ENCODE measurements at places on chromosomes 7 and 10.

GRCh38 chr10:62019685-62020359 lies 118.3 kb downstream of the ARID5B start:
- no peak for DNase-seq

- no peak for DNase-seq
These were observed 115.3 kb downstream of the NKX6-2 start for GRCh38 chr10:132670546-132671227.

- no peak for DNase-seq
These were observed 110.6 kb downstream of the LSM5 start for GRCh38 chr7:32379510-32380112.

GRCh38 chr7:15685358-15686294 lies 857 bp downstream of the MEOX2 start:
- no peak for DNase-seq

DNA sequence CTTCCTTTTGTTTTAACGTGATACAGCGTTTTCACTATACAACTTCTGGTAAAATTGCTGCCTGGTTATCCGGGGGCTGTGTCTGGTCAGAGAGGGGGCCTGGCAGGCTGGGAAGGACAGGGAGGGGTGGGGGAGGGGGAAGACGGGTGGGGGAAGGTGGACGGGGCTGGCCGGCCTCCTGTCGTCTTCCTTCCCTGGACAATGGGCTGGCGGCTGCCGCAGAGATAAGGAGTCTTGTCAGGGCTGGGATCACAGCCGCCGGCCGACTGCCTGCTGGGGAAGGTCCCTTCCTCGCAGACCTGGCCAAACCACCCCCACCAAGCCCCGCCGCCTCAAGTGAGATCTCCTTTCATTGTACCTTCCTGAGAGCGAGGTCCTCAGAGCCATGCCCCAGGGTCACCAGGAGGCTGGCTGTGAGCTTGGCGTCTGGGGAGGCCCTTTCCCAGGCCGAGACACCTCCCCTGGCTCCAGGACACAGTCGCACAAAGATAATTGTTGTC lies 151.2 kb upstream of the TNRC18 start:
- no peak for DNase-seq

- DNase-seq, result no peak
These were observed 156.0 kb downstream of the BAMBI start for GRCh38 chr10:28833313-28833712.

DNA sequence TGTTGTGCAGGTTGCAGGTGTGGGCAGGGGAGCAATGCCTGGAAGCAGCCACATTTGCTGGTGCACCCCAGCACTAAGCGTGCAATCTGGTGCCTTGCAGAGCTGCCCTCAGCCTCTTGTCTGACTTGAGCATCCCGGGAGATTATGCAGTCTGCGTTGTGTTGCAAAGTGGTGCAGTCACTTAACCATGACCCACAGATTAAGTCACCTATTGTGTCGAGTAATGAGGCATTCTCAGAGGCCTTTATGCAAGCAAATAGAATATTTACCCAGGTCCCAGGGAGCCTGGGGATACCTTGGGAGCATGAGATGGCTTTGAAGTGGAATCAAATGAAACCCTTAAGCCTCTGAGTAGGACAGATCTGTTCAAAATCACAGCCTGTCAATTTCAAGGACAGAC lies 529.0 kb downstream of the TYW1 start:
- DNase-seq, result no peak

GRCh38 chr10:101066896-101067355 lies 5.1 kb downstream of the KAZALD1 start:
- no peak for DNase-seq

- no peak for DNase-seq
These were observed 136.5 kb downstream of the ADARB2 start for GRCh38 chr10:1600861-1601260.

DNA sequence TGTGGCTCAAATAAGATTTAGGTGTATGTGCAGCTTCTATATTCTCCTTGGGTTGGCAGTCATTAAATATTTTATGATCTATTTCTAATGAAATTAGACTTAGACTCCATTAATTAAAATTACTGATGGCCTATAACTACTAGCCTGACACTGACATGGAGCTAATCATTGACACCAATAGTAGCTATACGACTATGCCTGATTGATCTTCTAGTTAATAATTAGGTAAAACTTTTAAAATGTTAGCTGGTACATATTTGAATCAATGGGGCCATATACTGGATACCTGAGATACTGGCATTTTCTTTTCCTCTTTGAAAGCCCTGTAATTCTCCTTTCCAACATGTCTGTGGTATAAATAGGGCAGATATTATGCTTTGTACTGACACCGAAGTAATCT lies 14.4 kb downstream of the WEE2 start:
- no peak for DNase-seq

DNA sequence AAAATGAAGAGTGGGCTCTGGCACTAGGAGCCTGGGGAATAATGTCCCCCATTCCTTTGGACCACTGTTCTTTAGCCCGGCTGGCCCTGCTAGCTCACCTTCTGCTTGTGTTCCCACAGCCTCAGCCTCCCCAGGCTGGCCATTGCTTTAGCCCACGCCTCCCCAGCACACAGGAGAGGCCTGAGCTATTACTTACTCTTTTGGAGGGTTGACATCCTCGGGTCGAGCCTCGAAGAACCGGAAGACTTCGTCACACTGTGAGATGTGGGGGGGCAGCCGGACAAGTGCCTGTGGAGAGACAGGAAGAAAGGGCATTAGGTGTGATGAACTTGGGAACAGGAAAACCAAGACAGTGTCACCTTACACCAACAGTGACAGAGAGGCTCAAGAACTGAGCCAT lies 131.3 kb downstream of the SH3PXD2A start:
- DNase-seq, result no peak

DNA sequence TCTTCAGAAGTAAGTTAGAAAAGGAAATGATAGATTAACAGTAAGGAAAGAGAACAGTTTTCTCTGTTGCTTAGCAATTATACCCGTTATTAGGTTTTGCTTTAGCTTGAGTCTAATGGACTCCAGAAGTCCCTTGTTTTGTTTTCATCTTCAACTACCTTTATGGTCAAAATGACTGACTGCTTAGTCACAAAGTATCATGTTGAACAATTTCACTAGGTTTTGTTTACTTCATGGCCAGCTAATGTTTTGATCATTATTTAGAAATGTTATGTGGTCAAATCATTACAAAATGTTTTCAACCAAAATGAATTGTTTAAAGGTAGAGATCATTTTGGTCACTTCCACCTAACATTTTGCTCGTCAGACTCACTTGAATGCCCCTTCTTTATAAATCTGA lies 1.9 kb downstream of the UBN2 start:
- no peak for DNase-seq

DNA sequence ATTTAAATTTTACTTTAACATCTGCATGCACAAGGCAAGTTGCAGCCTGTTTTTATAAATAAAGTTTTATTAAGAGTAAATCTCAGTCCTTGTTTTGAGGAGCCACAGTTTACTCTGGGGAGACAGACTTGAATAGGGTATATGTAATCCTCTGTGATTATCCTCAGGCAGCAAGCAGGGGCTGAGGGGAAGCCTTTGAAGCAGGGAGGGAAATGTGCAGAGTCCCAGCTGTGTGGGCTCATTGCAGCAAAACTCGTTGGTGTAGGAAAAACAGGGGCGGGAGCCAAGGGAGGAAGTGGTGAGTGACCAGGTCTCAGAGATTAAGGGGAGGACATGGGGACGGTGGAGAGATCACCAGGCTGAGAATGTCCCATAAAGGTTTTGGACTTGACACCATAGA lies 34.3 kb upstream of the SMC3 start:
- DNase-seq, result no peak

- no peak for DNase-seq
These were observed 316.2 kb upstream of the SHH start for GRCh38 chr7:156128496-156128895.

- DNase-seq, result no peak
These were observed 41.7 kb downstream of the RASGEF1A start for GRCh38 chr10:43225004-43225786.

GRCh38 chr7:1041551-1042491 lies 2.5 kb upstream of the GPR146 start:
- DNase-seq, result no peak

- no peak for DNase-seq
These were observed 34.9 kb downstream of the DCLRE1C start for GRCh38 chr10:14918964-14919363.

DNA sequence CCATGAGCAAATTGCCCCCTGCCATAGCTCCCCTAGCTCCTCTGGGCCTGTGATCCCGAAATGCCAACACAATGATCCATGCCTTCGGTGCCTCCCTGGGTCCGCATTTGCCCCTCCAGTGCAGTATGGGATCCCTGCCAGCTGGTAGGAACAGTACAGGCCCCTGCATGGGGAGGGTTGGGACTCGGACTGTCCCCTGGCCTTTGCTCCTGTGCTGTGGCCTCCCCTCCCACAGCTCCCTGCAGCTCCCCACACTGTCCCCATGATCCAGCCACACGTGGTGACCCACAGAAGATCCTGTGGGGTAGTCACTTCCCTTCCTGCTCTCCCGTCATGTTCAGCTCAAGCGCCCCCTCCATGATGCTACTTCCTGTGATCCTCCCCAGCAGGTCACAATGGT lies 140.3 kb downstream of the MAPK8 start:
- no peak for DNase-seq

DNA sequence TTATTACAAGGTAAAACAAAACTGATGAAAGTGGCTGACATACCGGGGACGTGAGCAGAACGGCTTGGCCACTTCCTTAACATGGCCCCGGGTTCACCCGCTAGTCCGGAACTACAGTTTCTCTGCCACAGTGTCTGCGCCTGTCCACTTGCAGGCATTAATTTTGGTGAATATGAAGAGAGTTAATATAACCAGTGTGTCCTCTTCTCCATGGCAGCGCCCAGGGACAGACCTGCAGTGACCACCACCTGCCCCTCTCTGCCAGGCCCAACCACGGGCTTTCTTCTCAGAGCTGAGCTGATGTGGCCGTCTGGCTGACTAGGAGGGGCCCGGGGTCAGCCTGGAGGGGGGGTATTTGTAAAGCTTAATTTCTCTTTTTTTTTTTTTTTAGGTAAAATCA lies 1.1 kb upstream of the NDUFB2 start:
- DNase-seq, result no peak

GRCh38 chr10:78900715-78901430 lies 167.9 kb upstream of the ZMIZ1 start:
- no peak for DNase-seq

DNA sequence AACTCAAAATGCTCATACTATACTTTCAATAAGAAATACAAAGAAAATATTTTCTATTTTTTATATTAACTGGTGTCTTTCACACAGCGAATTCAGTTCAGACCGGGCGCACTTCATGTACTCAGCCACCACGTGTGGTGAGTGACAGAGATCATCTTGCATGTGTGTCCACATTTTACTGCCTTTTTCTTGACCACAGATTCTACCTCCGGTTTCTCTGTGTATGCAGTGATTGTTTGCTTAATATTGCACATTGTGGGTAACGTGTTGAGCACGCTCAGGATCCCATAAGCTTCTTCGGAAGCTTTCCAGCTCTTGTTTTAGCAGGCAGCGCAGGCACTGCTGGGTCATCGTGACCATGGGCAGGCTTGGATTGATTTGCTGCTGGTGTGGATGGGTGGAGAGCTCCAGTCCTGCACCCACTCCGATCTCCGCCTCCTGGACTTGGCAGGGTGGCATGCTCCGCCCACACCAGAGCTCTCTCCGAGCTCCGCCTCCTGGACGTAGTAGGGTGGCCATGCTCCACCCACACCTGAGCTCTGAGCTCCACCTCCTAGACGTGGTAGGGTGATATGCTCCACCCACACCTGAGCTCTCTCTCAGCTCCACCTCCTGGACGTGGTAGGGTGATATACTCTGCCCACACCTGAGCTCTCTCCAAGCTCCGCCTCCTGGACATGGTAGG lies 253.3 kb downstream of the DIP2C start:
- DNase-seq, result no peak

GRCh38 chr7:157462419-157462771 lies 125.6 kb downstream of the DNAJB6 start:
- no peak for DNase-seq

DNA sequence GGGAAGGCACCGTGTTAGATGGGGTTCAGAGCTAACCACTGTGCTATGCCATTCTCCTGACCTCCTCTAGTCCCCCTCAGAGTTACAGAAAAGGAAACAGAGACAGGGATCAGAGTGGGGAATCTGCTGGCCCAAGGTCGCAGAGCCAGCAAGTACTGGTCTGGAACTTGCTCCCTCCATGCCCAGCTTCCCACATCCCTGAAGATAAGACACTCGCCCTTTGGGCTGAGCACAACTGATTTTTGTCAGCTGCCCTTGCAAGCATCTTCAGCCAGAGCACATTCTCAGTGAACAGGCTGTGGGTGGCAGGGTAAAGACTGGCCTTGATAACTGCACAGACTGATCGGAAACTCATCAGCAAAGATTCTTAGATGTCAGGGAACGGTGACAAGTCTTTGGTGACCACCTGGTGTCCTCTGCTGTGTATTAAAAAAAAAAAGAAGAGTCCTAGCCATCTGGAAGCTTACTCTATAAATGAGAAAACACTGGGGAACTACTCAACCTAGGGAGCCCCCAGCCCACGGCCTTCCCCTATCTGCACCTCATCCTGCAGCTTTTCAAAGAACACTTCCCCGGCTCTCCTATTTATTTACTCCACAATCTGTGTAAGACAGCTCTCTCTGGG lies 1.3 kb upstream of the SORBS1 start:
- no peak for DNase-seq

GRCh38 chr7:1926908-1927306 lies 256.8 kb downstream of the ELFN1 start:
- no peak for DNase-seq

DNA sequence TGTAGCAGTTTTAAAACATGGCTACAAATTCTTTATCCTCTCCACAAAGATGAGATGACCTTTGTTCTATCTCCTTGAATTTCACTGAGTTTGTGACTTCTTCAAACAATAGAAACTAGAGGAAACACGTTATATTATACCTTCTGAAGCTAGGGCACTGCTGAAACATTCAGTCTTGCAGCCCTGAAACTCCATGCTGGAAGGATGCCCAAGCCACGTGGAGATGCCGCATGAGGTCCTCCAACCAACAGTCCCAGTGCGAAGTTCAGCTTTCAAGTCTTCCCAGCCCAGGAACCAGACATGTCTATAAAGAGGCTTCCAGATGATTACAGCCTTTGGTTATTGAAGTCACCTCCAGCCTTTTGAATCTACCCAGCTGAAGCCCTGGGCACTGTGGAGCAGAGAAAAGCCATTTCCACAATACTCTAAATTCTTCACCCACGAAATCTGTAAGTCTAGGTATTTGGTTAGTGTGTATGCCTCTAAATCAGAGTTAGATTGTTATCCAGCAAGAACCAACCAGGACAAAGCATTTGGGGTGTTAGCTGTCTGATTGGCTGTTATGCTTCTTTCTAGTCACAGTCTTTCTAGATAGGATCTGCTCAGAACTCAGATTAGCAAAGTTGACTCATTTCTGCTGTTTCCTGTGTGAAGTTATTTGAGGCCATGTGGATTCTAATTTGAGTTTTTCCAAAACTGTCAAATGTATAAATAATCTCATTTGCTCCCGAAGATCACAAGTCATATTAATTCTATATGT lies 186.5 kb upstream of the TMEM72 start:
- no peak for DNase-seq

- DNase-seq, result no peak
These were observed 563 bp upstream of the COA1 start for GRCh38 chr7:43729924-43730248.

Data from GOT3 (cell line).